Central memory CD8-positive, alpha-beta T cell (primary cell): ENCODE measurements at places on chromosomes 7 and 10.

GRCh38 chr10:14548474-14548873, 217.8 kb upstream of the FRMD4A start:
- DNase-seq, result no peak

- no peak for DNase-seq
These were observed 24.9 kb downstream of the MBL2 start for GRCh38 chr10:52747694-52748093.

DNA sequence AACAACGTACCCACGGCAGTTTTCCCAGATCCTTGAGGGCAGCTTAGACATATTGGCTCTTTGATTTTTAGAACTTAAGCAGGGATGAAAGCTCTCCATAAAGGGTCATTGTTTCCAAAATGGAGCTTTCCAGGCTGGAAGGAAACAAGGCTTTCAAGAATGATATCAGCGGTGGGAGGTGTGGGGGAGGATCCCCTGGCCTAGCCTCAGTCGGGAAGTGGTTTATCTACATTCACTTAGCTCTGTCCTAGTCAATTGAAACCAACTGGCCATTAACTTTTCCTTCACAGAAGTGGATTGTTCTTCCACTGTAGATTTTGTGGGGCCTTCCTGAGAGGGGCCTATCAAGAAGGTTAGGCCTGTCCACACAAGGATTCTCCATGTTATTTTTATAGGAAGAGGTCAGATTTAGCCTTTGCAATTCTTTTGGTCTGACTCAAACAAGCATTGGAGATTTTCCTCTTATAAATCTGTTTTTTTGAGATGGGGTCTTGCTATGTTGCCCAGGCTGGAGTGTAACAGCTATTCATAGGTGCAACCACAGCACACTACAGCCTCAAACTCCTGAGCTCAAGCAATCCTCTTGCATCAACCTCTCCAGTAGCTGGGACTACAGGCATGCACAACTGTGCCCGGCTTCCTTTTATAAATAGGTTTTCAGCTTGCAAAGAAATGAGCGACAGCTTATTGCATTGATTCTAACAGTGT, 343.5 kb downstream of the LRMDA start:
- no peak for DNase-seq

GRCh38 chr7:23210506-23210905, 28.7 kb downstream of the NUP42 start:
- DNase-seq, result no peak

DNA sequence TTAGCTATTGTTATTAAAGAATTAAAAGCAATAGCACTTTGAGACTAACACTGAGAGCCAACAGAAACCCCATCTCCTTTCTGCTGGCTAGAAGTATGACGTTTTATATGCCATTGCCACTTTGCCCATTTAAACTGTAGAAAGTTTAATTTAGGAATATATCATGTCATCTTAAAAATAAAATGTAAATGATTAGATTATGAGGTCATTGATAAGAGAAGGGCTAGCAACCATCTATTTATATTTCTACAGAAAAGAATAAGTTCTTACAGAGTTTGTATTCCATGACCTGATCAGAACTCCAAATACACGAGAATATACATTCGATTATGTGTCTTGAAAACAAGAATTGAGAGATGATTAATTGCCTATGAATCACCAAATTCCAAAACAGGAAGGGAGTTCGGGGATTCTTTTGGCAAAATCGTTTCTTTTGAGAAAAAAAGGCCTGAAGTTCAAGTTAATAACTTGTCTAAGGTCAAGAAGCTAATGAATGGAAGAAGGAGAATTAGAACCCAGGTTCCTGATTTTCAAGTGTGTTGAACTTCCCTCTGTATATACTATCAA, 227.0 kb downstream of the TRIL start:
- no peak for DNase-seq

DNA sequence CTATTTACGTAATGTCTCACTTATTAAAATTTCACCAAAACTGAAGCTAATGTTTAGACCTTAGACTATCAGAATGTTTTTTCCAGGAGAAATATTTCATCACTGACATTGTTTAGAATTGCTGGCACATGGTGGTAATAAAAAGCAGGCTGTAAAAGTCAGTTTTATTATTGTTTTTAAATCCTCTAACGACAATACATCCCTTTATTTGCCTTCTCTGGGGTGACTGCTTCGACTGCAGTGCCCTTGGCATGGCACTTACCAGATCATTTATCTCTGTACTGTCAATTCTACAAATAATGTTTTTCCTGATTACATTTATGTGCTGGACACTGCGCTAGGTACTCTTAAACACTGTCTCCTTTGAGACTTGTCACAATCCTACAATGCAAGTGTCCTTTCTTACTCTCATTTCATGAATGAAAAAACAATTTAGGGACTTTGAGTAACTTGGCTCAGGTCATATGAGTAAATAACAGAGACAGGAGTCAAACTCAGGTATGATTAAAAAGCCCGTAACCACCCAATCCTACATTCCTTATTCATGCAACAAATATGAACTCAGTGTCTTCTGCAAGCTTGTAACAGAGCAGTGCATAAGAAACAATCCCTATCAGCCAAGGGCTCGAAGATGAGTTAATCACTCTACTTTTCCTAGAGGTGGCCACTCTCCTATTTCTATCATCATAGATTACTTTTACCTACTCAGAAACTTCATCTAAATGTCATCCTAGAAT, 5.6 kb upstream of the ING3 start:
- no peak for DNase-seq

- DNase-seq, result no peak
These were observed 4.0 kb downstream of the JAZF1 start for GRCh38 chr7:28176645-28177044.

GRCh38 chr10:97514344-97514743, 15.6 kb downstream of the UBTD1 start:
- no peak for DNase-seq

DNA sequence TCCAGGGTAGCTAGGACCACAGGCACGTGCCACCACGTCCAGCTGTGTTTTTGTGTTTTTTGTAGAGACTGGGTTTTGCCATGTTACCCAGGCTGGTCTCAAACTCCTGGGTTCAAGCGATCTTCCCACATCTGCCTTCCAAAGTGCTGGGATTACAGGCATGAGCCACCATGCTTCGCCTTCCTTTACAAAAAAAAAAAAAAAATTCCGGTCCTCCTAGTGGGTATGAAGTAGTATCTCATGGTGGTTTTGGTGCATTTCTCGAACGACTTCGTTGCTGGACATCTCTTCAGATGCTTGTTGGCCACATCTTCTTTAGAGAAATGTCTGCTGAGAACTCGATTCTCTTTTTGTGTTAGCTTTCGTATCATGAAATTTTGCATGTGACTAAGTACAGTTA, 3.9 kb downstream of the PROSER2 start:
- no peak for DNase-seq

- no peak for DNase-seq
These were observed 370.6 kb upstream of the IGFBP3 start for GRCh38 chr7:46291601-46292150.

GRCh38 chr10:84159076-84159685, 14.4 kb upstream of the GPR15LG start:
- DNase-seq, result no peak

DNA sequence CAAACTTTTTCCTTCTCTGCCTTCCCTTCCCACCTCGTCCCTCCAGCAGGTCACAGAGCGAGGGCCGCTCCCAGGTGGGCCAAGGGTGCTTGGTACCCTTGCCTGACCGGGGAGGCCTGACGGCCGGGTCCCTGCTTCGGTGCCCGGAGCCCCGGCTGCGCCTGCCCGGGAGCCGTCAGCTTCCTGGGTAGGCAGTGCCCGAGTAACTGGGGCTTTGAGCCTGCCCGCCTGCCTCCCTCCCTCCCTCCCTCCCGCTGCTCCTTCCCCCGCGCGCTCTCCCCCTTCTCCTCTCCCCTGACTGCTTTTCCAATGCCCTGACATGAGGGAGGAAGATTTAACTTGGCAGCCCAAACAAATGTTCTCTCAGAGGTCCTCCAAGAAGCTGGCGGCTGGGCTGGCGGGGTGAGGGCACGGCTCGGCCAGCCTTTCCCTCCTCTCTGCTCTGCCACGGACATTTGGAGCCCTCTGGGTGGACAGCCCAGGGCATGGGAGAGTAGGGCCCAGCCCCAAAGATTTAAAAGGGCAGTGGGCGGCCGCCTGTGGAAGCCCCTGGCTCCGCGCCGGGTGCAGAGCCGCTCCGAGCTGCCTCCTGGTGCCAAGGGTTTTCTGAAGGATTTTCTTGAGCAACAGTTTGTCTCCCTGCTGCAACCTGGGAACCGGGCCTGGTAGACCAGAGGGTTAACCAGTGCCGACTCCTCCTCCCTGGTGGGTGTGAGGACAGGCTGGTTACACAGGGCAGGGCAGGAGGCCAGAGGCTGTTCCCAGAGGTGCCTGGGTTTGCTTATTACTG, 2.0 kb downstream of the ZMIZ1 start:
- no peak for DNase-seq

GRCh38 chr7:47648275-47648925, 66.5 kb upstream of the TNS3 start:
- DNase-seq, result no peak

DNA sequence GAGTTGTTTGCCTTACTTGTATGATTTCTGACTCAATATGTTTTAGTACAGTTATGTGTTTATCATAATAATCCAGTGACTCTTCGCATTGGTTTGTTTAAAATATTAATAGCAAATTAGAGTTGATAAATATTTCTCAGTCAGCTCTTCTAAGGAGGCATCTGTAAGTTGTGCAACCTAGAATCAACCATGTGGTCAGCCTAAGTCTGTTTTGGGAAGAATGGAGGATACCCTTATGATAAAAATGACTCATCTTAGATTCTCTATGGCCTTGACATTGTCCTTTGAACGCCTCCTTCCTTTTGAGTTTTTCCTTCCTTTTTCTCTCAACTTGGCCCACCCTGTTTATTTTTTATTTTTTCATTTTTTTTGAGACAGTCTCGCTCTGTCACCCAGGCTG, 18.8 kb downstream of the DNAJC9 start:
- no peak for DNase-seq

DNA sequence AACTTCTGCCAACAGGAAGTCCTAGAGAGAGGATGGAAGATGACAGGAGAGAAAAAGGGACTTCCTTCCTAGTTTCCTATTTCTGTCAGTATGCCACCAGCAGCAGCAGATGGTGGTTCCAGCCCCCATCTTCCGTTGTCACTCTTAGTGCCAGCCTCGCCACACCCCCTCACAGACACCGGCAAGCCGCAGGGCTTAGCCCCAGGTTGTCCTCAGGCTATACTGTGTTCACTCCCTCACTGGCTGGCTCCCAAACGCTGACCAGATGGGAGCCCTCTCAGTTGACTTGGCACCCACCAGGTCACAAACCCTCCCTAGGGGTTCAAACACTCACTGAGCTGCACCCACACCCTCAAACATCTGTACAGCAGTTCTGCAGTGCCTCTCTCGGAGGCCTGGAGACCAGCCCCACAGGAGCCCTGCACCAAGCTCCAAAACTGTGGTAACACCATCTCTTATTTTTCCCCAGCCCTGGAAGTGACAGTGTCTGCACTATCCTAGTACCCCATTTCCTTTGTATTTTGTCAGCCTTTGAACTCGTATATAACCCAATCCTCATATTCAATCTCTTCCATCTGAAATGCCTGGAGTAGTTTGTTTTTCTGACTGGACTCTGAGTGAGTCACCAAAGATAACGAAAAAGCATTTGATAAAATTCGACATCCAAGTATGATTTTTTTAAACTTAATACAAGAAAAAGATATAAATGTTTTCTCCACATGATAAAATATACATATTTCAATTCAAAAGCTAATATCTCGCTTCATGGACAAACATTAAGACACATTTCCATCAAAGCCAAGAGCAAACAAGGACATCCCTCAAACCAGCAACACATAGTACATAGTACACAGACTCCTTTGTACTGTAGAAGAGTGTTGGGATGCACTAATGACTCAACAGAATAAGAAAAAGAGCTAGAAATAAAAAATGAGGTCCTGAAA, 34.5 kb downstream of the SMURF1 start:
- no peak for DNase-seq

GRCh38 chr10:43308986-43309385, 42.1 kb upstream of the RASGEF1A start:
- no peak for DNase-seq

DNA sequence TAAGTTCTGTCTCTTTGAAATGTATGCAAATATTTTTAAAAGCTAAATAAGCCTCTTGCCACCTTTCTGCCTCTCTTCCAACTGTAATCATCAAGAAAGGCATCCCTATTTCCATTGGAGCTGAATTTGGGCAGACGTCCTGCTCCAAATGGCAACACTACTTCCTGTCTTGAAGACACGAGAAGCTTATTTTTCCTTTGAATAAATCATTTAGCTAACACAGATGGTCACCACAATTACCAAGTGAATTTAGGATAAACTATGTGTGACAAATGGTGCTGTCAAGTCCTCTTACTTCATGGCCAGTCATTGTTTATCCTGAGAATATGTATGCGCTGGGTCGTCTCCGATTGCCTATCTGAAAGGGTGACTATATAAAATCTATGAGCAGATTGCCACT, 268.0 kb downstream of the ANKRD7 start:
- DNase-seq, result no peak

- DNase-seq, result no peak
These were observed 15.8 kb upstream of the CAMK1D start for GRCh38 chr10:12333380-12334185.

GRCh38 chr10:79331709-79332108, 15.6 kb upstream of the PPIF start:
- peak; percentile 46 for DNase-seq

DNA sequence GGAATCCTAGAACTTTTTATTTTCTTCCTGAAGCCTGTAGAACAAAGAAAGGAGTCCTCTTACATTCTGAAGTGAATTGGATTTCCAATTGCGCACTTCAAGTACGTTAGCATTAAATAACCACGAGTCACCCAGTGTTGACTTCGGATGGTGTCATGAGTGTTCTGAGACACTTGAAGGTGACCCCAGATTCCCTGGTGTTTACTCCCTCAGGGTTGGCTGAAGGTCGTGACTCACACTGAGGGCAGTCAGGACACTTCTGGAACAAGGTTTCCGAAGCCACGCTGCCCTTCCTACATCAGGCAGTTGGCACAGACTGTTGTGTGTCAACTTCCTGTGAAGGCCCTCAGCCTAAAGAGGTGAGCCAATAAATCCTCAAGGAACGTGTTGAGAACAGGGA, 186.6 kb upstream of the CELF2 start:
- DNase-seq, result no peak

- DNase-seq, result no peak
These were observed 3.5 kb downstream of the MYPN start for GRCh38 chr10:68112837-68113236.

GRCh38 chr7:149716007-149716931, 57.1 kb downstream of the ZNF467 start:
- no peak for DNase-seq

- no peak for DNase-seq
These were observed 186.5 kb upstream of the BET1 start for GRCh38 chr7:94190599-94191061.
